ENCODE measurements at places on chromosomes 1 and 21.

DNA sequence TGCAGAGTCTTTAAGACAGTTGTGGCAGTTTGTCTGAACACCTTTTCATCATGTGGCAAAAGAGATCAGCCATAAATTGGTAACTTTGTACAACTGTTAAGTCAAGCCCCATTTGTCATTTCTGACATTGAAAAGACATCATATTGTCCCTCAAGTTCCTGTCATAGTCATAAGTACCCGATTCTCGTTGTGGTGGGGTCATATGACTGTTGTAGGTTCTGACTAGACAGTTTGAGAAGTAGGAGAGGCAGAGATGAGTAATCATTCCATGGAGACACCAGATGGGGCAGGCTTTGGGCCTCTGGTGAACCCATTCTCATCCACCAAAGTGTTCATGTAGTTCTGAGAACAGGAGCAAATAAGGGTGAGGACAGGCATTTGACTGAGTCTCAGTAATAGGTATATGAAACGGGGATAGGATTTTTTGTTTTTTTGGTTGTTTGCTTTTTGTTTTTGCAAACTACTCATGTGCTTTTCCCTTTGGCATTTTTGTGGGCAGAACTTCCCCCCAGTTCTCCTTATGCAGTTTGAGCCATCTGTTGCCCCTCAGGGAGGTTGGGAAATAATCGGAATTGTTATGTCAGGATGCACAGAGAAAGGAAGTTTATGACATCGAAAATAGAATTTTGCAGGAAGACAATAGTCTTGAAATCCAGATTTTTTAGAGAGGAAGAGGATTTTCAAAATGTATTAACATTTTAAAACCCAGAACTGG is 86.9 kb upstream of the KCNE2 start:
- no peak for DNase-seq

- no peak for DNase-seq
Observed at GRCh38 chr1:222335586-222335985, 212.3 kb downstream of the HHIPL2 start.

GRCh38 chr1:66445492-66446181 is 88.3 kb upstream of the SGIP1 start:
- DNase-seq = no peak

DNA sequence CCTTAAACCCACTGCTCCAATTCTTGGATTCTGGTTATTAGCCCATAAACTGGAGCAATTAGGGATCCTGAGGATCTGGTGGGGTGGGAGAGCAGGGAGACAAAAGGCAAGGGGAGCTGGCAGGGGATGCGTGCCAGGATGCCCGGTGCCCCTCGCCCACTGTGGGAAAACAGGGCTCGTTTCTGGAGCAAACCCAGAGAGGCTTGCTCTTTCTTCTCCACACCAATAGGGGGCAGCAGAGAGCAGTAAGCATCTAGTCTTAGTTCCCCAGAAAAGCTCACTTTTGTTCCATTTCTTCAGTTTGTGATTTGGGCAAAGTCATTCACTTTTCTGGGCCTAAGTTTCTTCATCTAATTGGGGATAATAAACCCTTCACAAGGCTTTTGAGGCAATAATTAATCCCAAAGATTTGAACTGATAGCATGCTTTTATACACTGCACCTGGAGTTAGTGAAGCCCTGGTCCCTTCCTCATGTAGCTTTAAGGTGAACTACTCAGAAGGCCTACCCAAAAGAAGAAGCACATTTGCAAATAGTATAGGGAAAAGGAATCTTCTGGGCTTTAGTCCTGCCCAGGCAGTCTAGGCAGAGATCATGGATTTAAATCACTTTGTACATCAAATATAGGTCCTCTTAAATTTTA is 160.6 kb upstream of the USP24 start:
- DNase-seq = peak; percentile 49

GRCh38 chr1:30782361-30783255 is 25.0 kb upstream of the LAPTM5 start:
- peak; percentile 68 for DNase-seq

- peak; percentile 59 for DNase-seq
Observed at GRCh38 chr1:179251675-179252074, 22.2 kb upstream of the ABL2 start.

- DNase-seq = no peak
Observed at GRCh38 chr1:18651713-18652112, 21.1 kb downstream of the PAX7 start.

- no peak for DNase-seq
Observed at GRCh38 chr1:218823291-218823900, 350.3 kb upstream of the LYPLAL1 start.

GRCh38 chr1:24426744-24427544 is 11.3 kb downstream of the NIPAL3 start:
- no peak for DNase-seq

GRCh38 chr1:243543501-243543900 is 287.7 kb downstream of the SDCCAG8 start:
- DNase-seq = no peak

GRCh38 chr1:9320520-9321479 is 28.1 kb downstream of the SPSB1 start:
- DNase-seq = no peak

DNA sequence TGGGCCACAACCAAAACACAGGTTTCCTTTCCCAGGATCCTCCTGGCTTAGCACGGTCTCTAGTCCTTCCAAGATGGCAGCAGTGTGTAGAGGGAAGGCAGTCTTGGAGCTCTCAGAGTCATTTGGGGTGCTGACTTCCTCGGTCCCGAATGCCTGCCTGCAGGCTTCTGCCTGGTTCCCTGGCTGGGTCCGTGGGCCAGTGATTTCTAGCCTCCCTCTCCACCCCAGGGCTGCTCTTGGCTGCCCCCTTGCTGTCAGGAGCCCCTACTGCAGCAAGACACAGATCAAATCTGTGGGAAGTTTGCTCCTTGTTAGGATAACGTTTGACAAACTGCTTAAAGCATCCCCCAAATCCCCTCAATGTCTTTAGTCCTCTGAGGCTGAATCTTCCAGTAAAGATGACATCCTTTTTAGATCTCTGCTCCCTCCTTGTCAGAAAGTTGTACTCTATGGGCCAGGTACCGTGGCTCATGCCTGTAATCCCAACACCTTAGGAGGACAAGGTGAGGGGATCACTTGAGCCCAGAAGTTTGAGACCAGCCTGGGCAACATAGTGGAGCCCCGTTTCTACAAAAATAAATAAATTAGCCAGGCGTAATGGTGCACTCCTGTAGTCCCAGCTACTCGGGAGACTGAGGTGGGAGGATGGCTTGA is 272.5 kb downstream of the RRAGC start:
- DNase-seq = peak; percentile 30

DNA sequence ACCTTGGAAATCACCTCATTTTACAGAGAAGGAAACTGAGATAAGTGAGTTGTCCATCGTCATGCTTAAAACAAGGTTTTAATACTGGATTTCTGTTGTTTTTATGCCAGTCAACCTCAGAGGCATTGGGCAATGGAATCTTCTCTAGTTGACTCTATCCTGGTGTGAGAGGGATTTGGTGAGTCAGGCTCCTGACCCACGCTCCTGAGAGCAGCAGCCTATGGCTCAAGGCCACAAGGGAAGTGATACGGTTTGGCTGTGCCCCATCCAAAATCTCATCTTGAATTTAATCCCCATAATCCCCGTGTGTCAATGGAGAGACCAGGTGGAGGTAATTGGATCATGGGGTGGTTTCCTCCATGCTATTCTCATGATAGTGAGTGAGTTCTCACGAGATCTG is 90.1 kb downstream of the TLR5 start:
- DNase-seq = no peak

DNA sequence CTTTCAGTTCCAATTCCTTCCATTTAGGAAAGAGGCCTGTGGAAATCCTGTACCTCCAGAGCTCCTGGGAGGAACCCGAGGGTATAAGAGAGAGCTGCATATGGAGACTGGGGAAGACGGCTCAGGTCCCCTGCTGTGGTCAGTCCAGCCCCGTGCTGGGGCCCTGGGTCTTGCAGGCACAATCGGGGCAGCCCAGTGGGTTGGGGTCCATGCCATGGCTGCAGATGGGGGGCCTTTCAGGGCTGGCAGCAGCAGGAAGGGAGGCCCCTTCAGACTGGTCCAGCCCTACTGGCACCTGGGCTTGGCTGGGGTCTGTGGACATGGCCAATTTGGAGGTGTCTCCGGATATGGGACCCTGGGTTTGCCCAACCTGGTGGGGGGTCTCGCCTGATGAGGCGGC is 18.2 kb downstream of the HTR6 start:
- no peak for DNase-seq

GRCh38 chr1:115807723-115808122 is 33.2 kb downstream of the NHLH2 start:
- peak; percentile 67 for DNase-seq

GRCh38 chr1:97247196-97247595 is 525.6 kb downstream of the PTBP2 start:
- DNase-seq = no peak

DNA sequence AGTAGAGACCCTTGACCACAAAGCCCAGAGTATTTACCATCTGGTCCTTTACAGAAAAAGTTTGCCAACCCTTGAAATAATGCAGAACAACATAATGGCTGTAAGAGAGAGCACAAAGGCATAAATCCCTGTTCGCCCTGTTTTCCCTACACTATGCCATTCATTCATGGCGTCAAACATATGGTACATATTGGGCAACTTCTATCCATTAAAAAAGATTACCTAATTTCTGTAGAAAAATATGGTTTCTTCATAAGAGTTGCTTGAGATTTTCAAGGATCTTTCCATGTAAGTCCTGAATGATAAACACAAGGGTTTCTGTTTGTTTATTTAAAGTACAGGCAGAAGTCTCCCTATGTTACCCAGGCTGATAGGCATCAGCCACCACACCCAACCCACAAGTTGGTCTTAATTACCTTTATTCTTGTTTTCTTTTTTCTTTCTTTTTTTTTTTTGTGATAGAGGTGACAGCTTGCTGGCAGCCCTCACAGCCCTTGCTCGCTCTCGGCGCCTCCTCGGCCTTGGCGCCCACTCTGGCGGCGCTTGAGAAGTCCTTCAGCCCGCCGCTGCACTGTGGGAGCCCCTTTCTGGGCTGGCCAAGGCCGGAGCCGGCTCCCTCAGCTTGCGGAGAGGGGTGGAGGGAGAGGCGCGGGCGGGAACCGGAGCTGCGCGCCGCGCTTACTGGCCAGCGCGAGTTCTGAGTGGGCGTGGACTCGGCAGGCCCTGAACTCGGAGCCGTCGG is 68.3 kb upstream of the NR5A2 start:
- DNase-seq = no peak

DNA sequence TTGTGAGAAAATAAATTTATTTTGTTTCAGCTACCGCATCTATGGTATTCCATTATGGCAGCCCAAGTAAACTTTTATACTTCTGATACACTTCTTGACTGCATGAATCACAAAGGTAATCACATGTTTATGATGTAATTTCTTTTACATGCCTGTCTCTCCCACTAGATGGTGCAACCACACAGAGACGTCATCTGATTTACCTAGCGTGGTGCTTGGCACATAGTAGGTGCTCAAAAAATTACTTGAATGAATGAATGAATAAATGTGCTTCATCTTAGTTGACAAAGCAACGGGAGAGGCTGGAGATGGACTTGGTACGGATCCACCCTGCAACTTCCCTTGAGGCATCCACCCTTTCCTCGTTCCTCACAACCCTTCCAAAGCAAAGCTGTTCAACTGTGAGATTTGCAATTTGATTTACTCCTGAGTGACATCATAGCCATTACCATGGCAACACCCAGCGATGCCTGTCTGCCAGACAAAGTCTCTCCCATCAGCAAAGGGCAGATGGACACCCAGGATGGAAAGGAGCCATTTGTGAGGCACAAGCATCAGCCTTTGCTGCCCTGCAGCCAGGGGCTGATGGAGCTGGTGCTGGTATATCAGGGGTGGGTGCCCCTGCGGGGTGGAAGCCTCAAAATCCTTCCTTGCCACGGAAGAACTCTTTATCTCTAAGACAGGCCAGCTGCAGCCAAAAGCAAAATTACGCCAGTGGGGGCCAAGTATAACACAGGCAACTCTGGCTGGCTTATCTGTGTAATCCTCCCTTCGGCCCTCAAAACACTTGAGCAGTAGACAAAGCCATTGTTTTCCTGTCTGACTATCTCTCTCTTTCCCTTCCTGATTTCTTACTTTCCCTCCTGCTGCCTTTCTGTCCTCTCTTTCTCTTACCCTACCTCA is 18.9 kb upstream of the VWA5B1 start:
- DNase-seq = no peak

DNA sequence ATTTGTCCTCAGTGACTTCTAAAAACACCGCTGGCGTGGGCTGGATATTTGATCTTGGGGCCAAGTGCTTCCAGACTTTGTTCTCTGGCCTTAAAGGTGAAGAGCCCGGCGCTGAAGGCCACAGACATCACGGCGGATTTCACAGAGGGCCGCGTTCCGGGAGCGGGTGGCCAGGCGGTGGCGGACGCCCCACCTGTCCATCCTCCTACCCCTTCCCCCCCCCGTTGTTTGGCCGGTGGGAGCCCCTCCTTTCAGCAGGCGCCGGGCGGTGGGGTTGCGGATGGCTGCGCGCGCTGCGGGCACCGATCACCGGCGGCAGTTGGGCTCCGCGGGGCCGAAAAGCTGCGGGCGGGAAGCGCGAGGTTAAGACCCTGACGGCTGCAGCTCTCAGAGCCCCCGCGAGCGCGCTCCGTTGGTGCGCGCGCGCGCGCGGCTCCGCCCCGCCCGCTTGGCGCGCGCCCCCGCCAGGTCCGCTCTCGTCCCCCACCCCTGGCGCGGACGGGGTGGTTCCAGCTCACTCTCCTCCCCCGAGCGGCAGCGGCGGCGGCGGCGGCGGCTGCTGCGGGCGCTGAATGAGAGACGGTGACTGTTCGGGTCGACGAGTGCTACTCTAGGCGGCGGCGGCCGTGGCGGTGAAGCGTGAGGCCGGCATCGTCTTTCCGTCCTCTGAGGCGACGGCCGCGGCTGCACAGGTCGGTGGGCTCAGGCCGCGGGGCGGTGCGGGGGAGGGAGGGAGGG is at the start of gene RALGPS2:
TSS of gene RALGPS2 (plus strand) at position 517 of the 738 bp plus-strand sequence. CDS start 51,521 bp downstream, outside the sequence.
- peak; percentile 74 for DNase-seq

DNA sequence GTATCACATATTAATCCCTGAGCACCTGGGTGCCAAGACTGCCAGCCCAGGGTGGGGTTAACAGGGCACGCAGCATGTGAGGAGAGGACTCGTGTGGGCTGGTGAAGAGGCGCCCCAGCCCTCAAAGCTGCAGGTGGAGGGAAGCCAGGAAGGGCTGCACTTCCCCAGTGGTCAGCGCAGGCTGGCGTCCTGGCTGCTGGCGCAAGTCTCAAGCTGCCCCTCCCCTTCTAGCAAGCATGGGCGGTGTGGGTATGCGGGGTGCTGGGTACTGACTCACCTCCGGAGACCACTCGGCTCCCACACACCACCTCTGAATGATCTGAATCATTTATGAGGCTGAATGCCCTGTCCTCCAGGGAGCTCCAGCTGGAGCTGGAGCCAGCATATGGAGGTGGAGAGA is 44.0 kb downstream of the EIF2D start:
- no peak for DNase-seq

GRCh38 chr1:77557053-77557452 is 125.4 kb downstream of the ZZZ3 start:
- no peak for DNase-seq

GRCh38 chr1:3789421-3790300 is 6.6 kb downstream of the LRRC47 start:
- no peak for DNase-seq

DNA sequence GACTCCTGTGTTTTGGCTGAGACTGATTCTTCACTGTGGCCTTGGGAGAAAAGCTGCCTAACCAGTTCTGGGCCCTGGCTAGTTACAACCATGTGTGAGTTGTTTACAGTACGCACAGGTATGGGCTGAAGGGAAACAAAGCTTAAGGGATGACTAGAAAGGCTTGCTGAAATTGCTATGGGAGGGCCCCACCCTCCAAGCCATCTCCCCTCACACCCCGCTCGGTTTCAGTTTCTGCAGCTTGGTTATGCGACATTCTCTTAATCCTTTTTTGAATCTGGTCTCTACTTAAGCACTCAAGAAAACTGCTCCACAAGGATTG is 43.1 kb downstream of the PBX1 start:
- no peak for DNase-seq
